Right ventricle myocardium superior (tissue), 1 donor: ENCODE measurements at places on chromosomes 5 and 9. TPM values are rescaled to one million over a fixed set of nuclear protein-coding genes. Genes with fewer than 3 reads are reported as not detected.

C1QTNF3 gene
- total RNA-seq: 0.70 TPM

DNA sequence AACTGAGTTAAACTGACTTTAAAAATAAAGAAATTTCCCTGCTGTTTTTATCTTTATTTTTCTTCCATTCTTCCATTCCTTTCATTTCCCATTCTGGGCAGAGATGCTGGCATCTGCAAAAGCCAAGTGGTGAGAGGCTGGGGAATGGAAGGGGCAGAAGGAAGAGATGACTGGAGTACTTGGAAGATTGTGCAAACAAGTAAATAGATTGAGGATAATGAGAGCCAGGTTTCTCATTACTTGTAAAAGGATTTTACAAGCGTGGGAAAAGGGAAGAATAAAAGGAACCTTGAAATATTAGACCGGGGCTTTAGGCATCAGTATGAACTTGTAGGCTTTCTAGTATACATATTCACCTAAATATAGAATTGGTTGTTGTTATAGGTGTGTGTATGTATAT lies 341.2 kb downstream of the CAAP1 start:
- DNase-seq: no peak

DNA sequence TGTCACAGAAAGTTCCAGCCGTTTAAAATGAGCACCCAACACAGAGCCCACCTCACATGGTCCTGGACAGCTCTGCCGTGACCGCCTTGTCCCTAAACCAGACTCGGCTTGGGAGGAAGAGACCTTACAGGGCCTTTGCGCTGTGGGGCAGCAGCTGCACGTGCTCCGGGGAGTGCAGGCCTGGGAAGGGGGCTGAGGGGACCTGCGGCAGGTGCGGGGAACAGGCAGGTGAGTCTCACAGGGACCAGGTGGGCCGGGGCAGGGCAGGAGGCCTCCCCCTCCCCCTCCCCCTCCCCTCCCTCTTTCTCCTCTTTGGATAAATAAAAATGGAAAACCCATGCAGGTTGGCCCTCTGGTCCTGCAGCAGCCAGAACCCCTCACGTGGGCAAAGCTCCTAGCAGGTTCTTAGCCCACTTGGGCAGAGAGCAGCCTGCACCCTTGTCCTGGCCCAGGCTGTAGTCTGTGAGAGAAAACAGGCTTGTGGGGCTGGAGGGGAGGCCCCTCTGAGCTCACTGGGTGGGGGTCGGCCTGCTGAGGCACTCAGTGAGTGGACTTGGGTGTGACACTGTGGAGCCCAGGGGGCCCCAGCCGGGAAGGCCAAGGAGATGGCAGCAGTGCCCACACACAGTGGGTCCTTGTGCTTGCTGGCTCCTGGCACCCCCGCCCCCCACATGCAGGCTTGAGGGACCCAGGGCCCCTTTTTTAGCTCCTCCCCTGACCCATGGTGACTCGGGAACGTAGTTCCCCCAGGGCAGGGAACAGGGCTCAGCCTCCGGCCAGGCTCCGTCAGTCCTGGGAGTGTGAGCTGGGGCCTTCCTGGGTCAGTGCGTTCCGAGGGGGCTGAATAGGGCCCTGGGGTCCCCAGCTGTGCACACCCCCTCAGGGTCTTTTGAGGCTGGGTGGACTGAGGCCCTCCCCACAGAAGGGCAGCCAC lies 40.0 kb upstream of the CACNA1B start:
- DNase-seq: no peak

DNA sequence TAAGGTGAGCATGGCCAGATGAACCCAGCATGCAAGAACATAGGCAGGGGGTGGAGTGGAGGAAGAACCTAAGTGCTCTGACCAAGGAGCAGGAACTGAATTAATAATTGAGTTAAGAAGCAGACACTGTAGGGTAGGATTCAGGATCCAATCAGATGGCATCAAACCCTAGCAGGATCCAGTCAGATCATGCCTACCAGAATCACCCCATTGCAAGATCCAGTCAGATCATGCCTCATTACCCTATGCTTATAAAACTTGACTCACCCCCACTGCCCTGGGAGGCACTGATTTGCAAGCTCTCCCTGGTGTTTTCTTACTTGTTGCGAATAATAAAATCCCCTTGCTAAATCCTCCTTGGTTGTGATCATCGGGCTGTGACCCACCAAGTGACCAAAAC lies 19.7 kb downstream of the TUSC1 start:
- DNase-seq: no peak

GRCh38 chr5:40001796-40002195 lies 577.0 kb upstream of the DAB2 start:
- no peak for DNase-seq

HTR1A gene
- not detected for total RNA-seq

- no peak for DNase-seq
Measured at GRCh38 chr5:10461041-10461440, 19.4 kb downstream of the ROPN1L start.

- DNase-seq: no peak
Measured at GRCh38 chr5:145178641-145179523, 656.3 kb downstream of the PRELID2 start.

GRCh38 chr9:97863314-97863713 lies 10.3 kb downstream of the FOXE1 start:
- no peak for DNase-seq

GRCh38 chr9:95845751-95846150 lies 29.7 kb upstream of the ERCC6L2 start:
- DNase-seq: no peak

DNA sequence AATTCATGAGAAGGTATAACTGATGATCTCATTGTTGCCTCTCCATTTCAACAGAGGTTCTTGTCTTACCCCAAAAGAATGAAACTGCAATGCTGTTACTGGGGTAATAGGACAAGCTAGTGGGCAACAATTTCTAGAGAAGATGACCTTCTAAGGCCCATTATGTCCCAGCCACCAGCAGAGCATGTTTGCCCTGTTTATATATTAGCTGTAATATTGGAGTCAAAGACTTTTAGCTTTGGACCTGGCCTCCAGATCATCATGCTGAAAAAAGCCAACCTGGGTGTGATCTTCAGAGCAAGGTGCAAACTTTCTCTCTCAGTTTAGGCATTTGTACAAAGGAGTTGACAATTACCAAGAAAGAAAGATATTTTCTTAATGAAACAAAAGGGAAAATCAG lies 3.4 kb downstream of the ALDOB start:
- no peak for DNase-seq
